ENCODE measurements at places on chromosomes 7 and 10.

DNA sequence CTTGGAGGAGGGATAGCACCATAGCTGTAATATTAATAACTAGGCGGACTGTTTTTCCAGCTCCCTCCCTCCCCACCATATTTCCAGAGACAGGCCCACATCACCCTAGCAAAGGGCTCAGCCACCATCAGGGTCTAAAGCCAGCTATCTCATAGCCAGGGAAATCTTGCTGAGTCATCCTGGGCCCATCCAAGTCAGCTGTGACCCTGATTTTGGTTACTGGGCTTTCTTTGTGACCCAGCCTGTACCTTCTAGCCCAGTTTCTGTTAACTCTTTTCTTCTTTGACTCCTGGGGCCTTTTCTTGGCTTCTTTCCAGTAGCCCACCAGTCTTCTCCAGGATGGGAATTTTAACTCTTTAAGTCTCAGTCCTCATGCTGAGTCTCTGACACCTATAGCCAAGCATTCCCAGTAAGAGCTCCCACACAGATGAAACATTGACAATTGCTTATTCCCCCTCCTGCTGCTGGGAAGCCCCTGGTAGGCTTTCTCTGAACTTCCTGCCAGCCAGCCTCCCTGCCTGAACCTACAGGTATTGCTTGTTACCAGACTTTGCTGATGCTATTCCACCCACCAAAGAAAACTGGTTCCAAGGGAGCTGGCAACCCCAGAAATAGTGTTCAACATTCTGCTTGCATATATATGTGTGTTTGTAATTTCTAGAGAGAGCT lies 34.8 kb upstream of the ADO start:
- no peak overlapping the region for H3K27ac ChIP-seq
- H3K4me1 ChIP-seq, result no peaks in the 10 kb centered on the region
- DNase-seq, result no peak
- no peaks in the 10 kb centered on the region for H3K27me3 ChIP-seq

- H3K4me3 ChIP-seq, result no peak overlapping the region
- peaks cover 13% of the 10 kb centered on the region for H3K36me3 ChIP-seq
- H3K27ac ChIP-seq, result no peak overlapping the region
- H3K4me1 ChIP-seq, result peaks cover 19% of the 10 kb centered on the region
- no peak for DNase-seq
Observed at GRCh38 chr7:73517241-73517995, 4.7 kb downstream of the BAZ1B start.

DNA sequence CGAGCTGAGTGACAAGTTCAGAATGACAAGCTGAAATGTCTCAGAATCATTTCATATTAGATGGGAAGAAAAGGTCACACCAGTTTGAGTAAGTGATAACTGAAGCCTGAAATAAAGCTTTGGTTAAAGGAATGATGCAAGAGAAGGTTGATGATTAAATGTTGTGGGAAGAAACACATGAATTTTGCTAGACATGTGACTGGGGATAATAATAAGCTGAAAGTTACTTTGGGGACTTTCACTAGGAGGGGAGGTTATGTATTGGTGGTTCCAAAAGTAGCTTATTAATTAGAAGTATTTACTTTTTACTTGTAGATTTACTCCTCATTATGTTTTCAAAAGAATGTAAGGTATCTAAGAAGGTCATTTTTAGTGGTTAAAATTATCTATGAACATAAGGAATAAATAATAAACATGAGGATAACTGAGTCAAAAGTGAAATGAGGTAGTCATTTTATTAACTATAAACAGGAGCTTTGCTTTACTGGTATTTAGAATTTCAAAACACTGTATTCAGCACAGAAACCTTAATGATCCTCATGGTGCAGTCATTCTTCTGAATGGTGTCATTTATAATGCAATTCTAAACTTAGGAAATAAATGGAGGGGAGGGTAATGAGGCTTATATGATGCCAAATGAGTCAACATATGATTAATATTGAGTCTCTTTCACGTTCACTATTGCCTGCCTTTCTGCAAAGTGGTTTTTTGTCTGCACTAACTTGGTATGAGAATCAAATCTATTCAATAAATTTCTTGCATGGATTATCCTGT lies 63.7 kb downstream of the PRKG1 start:
- DNase-seq, result no peak
- no peak overlapping the region for H3K4me3 ChIP-seq
- H3K27me3 ChIP-seq, result no peaks in the 10 kb centered on the region
- no peak overlapping the region for H3K27ac ChIP-seq
- no peaks in the 10 kb centered on the region for H3K36me3 ChIP-seq

DNA sequence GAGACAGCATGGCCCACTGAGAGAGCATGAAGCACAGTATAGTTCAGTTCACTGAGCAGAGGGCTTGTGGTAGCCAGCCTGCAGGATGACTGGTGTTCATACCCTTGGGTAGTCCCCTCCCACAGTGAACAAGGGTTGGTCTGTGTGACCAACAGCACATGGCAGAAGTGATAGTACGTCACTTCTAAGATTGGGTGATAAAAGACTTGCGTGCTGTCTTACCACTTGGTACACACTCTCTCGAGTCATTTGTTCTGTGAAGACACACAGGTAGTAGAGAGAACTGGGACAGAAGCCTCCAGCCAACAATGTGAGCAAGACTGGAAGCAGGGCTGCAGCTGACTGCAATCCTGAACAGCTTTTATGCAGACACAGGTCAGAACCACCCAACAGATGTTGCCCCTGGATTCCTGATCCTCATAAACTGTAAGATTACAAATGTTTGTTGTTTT lies 14.6 kb downstream of the EPC1 start:
- H3K4me3 ChIP-seq, result no peak overlapping the region
- H3K27me3 ChIP-seq, result no peaks in the 10 kb centered on the region
- no peak for DNase-seq
- peaks cover 43% of the 10 kb centered on the region for H3K4me1 ChIP-seq
- peak overlapping the region; percentile 44 for H3K27ac ChIP-seq
- no peaks in the 10 kb centered on the region for H3K36me3 ChIP-seq

GRCh38 chr7:101555269-101555920 lies 73.7 kb downstream of the MYL10 start:
- H3K27me3 ChIP-seq, result no peaks in the 10 kb centered on the region
- H3K4me3 ChIP-seq, result no peak overlapping the region
- H3K36me3 ChIP-seq, result no peaks in the 10 kb centered on the region
- no peak overlapping the region for H3K27ac ChIP-seq

- no peak for DNase-seq
- H3K36me3 ChIP-seq, result no peaks in the 10 kb centered on the region
- no peaks in the 10 kb centered on the region for H3K4me1 ChIP-seq
- no peak overlapping the region for H3K4me3 ChIP-seq
- no peaks in the 10 kb centered on the region for H3K27me3 ChIP-seq
Observed at GRCh38 chr7:158308001-158308400, 279.6 kb downstream of the PTPRN2 start.

DNA sequence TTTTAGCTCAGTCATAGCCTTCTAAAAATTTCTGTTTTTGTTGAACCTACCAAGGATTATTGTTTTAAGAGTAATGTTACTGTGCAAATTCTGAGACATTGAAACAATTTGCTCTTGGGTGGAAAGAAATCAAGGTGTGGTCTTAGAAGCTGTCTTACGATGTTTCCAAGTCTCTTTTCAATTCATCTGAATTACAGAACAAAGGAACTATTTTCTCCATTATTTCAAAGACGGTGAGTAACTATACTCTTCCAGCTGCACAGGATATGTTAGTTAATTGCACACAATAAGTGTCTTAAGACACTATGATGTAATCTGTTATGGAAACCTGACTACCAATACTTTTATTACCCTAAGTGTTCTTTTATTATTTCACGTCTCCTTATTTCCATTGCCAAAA lies 106.8 kb upstream of the POM121L12 start:
- no peaks in the 10 kb centered on the region for H3K36me3 ChIP-seq
- no peak overlapping the region for H3K4me3 ChIP-seq
- H3K4me1 ChIP-seq, result no peaks in the 10 kb centered on the region
- no peaks in the 10 kb centered on the region for H3K27me3 ChIP-seq
- DNase-seq, result no peak

DNA sequence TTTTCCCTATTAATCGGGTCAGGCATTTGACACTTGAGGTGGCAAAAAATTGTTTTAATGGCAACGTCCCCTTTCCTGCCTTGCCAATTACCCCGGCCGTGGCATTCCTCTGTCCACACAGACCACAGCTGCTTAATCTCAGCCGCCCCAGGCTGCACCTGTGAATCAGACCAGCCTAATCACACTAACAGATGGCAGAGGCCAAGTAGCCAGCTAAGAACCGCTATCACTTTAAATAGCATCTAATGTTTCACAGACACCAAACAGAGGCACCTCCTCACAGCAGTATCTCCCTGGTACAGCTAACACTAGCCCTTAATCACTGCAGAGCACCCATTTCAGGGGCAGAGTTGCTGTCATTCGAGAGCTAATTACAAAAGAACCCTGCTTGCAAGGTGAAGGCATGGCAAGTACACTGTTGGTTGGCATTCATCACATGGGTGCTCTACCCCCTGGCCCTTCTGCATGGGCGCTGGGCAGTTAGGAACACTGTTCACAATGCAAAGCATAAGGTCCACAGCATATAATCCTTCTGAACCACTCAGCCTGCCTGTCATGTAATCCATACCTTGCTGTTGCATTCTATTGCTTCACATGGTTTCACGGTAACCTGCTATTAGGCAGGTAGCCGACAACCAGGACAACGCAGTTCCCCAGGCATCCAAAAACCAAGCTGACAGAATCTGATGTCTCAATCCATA lies 38.8 kb downstream of the FGFR2 start:
- DNase-seq, result no peak
- no peak overlapping the region for H3K4me3 ChIP-seq
- no peaks in the 10 kb centered on the region for H3K27me3 ChIP-seq
- H3K27ac ChIP-seq, result no peak overlapping the region
- no peaks in the 10 kb centered on the region for H3K36me3 ChIP-seq
- H3K4me1 ChIP-seq, result no peaks in the 10 kb centered on the region

DNA sequence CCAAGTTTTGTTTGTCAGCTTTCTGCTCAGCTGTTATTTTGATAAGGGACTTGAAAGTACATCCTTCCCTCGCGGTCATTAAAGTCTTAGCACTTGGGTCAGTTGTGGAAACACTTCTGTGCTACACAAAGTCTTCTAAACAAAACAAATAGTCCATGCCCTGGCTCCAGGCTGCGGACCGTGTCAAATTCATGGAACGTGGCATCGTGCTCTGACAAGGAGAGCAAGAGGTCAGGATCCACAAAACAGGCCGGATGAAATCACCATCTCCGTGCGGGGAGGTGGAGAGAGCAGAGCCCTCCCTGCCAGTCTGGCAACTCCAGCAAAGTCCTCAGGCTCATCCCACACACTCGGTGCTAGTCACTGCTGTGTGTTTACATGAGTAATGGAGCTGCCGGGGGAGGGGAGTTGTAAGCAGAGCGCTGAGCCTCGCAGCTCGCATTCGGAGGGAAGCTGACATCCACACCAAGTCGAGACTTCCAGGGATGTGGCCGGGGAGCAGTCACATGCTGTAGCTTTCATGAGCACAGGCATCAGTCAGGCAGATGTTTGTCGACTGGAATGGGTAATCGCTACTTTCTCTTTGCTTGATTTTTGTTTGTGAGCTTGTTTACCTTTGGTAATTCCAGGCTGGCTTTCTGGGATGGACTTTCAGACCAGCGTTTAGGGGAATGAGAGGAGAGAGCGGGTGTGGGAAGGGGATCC lies 147.6 kb downstream of the ARID5B start:
- peak overlapping the region; percentile 73 for H3K27ac ChIP-seq
- H3K4me1 ChIP-seq, result peaks cover 7% of the 10 kb centered on the region
- H3K27me3 ChIP-seq, result no peaks in the 10 kb centered on the region
- DNase-seq, result peak; percentile 66

GRCh38 chr7:41916450-41916927 lies 213.6 kb upstream of the INHBA start:
- H3K36me3 ChIP-seq, result no peaks in the 10 kb centered on the region
- no peaks in the 10 kb centered on the region for H3K27me3 ChIP-seq
- H3K4me1 ChIP-seq, result no peaks in the 10 kb centered on the region
- DNase-seq, result no peak
- H3K27ac ChIP-seq, result no peak overlapping the region

- H3K4me1 ChIP-seq, result peaks cover 26% of the 10 kb centered on the region
- no peaks in the 10 kb centered on the region for H3K27me3 ChIP-seq
- no peak for DNase-seq
- no peak overlapping the region for H3K4me3 ChIP-seq
- H3K27ac ChIP-seq, result no peak overlapping the region
- H3K36me3 ChIP-seq, result no peaks in the 10 kb centered on the region
Observed at GRCh38 chr10:31004611-31005193, 27.0 kb downstream of the ZNF438 start.

DNA sequence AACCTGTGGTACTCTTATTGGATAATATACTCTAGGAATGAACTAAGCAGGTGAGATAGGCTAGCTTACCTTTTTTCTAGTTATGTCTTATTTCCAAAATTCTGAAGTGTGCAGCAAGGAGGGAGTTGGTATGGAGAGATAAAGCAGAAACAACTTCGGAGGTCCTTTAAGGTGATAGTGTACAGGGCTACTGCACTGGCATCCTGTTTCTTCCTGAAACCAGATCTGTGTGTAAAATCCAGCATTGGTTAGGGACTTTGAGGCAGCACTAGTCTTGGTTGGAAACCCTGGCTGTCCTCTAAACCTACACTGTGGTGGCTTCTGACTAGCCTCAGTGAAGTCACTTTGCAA lies 66.9 kb upstream of the STRIP2 start:
- H3K4me3 ChIP-seq, result no peak overlapping the region
- no peak for DNase-seq
- H3K27ac ChIP-seq, result peak overlapping the region; percentile 25
- H3K4me1 ChIP-seq, result peaks cover 9% of the 10 kb centered on the region
- H3K27me3 ChIP-seq, result no peaks in the 10 kb centered on the region
- no peaks in the 10 kb centered on the region for H3K36me3 ChIP-seq

DNA sequence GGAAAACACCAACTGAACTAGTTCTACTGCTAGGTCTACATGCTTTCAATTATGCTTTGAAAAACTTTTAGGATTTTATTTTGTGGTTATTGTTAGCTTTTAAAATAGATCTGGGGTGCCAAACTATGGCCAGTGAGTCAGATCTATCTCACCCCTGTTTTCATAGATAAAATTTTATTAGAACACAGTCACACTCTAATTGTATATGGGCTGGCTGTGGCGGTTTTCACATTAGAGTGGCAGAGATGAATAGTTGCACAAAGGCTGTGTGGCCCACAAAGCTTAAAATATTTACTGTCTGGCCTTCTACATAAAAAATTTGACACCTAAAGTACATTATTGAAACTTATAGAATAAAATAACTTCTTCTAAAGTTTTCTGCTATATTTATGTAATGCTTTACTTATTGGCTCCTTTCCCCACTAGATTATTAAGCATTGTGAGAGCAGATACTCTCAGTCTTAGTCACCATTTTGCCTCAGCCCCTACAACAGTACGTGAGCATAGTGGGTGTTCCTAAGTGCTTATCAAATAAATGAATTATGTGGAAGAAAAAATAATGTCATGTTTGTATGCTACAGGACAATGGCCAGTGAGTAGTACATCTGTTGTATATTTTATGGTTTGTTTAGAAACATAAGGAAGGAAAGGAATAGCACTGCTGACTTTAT lies 5.4 kb upstream of the SUV39H2 start:
- H3K4me3 ChIP-seq, result no peak overlapping the region
- no peaks in the 10 kb centered on the region for H3K27me3 ChIP-seq
- H3K36me3 ChIP-seq, result no peaks in the 10 kb centered on the region
- no peaks in the 10 kb centered on the region for H3K4me1 ChIP-seq
- no peak for DNase-seq
